ENCODE measurements at places on chromosomes 5 and 9.
A peak's percentile ranks its signal among the peaks of the same experiment; 100 is the strongest.

DNA sequence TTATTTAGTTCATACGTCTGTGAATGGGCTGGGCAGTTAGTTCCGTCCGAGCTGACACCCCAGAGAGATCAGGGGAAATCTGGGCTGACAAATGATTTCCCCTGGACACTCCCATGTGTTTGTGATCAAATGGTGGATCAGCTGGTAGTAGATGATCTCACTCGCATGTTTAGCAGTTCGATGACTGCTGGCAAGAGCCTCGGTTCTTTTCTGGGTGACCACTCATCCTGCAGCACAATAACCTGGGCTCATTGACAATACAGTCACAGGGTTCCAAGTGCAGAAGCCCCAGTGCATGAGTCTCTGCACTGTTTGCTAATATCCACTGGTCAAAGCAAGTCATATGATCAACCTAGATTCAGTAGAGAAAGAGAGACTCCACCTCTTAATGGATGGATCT is 155.9 kb downstream of the NR2F1-AS1 start:
- no peak for DNase-seq

GRCh38 chr5:65190328-65191053 is 291.2 kb downstream of the ADAMTS6 start:
- DNase-seq = no peak

GRCh38 chr5:5421149-5421960 is 1.1 kb upstream of the ICE1 start:
- DNase-seq = peak; percentile 2

GRCh38 chr5:177390363-177391300 is 6.4 kb downstream of the SLC34A1 start:
- peak; percentile 75 for DNase-seq

DNA sequence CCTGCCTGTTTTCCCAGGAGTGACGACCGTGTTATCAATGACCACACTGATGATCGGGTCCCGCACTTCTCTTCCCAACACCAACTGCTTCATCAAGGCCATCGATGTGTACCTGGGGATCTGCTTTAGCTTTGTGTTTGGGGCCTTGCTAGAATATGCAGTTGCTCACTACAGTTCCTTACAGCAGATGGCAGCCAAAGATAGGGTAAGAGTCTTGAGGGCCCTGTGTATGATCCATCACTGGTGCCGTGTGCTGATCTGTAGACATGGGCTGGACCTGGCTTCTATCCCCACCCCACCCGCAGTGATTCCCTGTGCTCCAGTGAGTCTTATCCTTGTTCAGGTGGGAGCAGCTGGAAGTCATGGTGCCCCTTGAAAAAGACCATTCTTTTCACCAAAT is 26.0 kb downstream of the GABRP start:
- no peak for DNase-seq

DNA sequence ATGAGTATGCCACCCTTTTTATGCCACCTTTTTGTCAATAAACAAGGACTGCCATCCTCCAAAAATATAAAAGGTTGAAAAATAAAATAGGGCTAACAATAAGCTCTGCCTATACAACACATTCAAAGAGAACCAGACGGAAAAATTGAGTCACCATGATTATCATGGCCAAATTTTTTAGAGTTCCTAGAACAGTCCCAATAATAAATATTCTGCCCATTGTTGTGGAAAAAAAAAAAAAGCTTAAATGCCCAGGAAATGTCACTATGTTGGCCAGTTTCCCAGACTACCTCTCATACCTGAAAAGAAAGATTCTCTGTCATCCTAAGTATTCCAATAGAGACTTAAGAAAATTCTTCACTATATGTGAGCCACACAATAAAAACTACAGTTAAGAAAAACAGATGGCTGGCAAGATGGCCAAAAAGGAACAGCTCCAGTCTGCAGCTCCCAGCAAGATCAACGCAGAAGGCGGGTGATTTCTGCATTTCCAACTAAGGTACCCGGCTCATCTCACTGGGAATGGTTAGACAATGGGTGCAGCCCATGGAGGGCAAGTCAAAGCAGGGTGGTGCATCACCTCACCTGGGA is 149.0 kb downstream of the TMEM161B start:
- DNase-seq = no peak

GRCh38 chr9:74413876-74414275 is 83.3 kb upstream of the RORB start:
- DNase-seq = no peak

- DNase-seq = no peak
These were observed 1082.5 kb upstream of the WWC1 start for GRCh38 chr5:167208911-167209310.

DNA sequence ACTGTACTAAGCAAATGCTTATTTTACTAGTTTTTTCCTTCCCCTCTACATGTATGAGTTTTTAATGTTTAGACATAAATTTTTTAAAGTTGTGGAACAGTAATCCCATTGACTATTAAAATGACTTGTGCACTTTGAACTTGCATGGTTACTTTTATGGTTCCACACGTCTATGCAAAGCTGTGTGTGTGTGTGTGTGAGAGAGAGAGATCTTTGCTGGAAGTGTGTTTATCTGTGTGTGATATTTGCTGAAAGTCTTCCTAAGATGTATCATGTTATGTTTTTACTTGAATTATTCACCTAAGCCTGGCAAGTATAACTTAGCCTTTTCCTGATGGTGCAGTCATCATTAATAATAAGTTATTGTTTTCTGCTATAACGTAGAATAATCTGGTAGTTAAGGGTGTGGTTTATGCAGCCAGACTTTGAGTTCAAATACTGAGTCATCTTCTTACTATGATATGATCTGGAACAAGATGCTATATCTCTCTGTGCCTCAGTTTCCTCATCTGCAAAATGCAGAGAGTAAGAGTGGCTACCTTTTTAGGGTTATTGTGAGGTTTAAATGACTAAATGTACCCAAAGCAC is 138.6 kb downstream of the SMARCA2 start:
- no peak for DNase-seq

DNA sequence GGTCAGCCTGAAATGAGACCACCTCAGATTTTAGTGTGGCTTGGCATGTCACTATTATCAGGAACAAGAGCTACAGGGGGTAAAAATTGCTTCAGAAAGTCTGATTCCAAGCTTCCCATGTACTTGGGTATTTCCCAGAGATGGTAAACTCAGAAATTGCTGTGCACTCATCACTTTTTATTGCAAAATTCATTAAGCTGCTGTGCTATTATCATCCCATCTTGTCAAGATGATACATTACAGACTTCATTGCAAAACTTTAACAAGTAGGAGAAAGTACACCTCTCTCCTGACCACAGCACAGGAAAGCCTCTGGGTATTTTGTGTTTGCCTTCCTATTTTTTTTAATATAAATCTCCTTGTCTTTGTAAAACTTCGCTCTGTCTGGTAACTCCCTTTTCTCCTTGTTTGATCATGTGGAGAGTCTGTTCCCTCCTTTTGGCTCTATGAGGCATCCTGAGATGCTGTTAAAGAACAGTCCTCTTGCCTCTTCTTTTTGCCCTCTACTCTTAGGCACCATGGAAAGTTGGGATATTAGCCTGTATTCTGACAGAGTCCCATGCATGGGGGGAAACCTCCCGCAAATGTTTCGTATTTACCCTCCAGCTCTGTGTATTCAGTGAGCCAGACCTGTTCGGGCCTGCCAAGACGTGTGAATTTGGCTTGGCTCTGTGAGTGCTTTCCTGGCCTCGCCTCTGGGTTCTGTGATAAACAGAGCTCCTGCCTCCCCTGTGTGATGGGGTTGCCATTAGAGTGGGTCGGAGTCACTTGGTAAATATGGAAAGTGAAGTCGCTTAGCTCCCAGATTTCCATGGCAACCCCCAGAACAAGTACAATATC is 260.7 kb downstream of the NR3C1 start:
- no peak for DNase-seq

DNA sequence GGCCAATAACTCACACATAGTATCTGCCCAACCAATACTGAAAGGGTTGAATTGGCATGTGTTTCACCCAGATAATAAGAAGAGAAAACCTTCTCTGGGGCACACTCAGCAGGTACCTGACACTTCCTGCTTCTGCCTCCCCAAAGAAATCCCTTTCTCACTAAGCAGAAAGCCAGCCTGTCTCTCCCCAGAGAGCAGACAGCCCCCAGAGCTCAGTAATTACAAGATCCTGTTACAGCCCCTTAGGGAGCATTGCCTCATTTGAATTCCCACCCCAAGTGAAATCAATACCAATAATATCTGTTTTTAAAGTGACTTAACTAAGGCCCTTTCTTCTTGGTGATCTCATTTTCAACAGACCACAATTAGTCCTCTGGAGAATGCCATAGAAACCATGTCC is 38.5 kb upstream of the FOXI1 start:
- no peak for DNase-seq

DNA sequence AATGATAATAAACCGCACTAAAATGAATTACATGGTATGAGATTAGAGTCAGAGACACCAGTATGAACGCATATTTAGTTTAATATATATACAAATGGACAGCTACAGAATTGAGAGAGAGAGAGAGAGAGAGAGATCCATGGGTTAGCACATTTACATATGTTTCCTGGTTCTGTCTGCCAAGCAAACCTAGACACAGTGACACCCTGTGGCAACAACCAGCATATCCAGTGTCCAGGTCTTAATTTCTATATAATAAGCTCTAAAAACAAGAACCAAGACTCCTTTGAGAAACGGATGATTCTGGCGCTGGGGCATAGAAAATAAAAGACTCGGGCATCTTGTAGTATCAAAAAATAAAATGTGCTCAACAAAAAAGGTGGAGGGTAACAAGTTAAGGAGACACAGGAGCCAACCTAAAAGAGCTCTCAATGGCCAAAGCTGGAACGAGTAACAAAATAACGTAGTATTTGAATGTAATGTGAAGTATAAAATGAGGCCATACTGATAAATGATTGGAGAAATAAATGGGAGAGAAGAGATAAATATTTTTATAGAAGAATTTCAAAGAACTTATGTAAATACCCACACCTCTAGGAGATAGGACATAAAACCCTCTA is 84.5 kb downstream of the RFX3 start:
- DNase-seq = peak; percentile 31

DNA sequence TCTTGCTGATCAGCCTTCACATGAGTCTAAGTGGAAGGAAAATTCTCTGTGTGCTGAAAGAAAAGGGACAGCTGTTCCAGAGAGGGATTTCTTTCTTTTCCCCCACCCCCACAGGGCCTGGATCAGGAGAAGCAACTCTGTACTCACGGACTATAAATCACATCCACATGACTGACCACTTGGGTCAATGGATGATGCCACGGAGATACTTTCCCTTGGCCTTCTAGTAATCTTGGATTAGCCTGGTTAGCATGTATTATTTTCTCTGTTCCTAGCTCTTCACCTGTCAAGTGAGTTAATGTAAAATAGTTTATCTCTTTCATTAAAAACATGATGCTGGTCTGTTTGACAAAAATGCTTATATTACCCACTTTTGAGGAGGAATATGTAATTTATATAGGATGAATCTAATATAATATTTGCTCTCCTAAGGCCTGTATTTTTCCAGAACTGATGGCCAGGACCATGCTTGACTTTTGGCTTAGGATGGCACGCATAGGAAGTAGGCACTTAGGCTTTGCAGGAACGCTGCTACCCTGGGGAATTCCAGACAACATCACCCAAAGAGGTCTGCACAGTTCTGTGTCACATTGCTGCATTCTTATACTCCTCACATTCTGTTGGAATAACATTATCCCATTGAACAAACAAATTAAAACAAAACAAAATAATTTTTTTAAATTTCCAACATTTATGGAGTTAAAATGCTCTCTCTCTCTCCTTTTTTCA is 892.1 kb downstream of the TLE1 start:
- no peak for DNase-seq

- DNase-seq = no peak
These were observed 123.5 kb downstream of the SLC24A2 start for GRCh38 chr9:19665146-19665863.

- no peak for DNase-seq
These were observed 108.1 kb downstream of the SEMA5A start for GRCh38 chr5:9437741-9438240.

- DNase-seq = no peak
These were observed 53.7 kb upstream of the ANKH start for GRCh38 chr5:14925326-14925725.

DNA sequence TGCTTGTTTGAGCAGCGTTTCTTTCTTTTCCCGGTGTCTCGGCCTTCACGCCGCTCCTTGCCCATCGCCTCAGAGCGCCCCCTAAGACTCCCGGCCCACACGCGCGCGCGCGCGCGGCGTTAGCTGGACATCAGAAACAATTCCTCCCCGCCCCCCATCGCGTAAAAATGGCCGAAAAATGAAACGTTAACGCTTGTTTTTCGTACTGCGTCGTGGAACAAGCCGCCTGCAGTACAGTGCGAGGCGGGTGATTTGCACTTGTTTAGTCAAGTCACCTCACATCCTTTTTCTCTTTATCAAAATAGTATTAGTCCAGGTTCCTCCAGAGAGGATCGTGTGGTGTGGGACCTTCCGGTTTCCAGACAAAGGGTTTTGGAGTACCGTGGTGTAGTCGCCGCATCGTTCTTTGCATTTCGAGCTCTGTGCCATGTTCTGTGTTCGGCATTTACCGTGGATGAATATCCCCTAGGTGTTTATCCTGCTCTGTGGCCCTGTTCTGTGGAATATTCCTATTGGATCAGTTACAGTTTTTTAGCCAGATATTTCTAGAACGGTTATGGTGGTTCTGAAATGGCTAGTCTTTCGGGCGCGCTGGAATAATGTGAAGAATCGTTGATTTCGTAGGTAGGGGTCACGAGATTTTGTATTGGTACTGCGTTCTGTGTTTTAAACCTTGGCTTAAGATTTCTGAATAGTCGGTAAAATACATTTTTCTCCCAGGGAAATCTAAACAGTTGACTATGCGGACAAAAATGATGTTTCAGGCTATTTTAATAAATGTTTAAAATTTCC is 1.0 kb downstream of the MATR3 start:
- DNase-seq = no peak

GRCh38 chr5:14339468-14339867 is 196.3 kb downstream of the TRIO start:
- no peak for DNase-seq

GRCh38 chr9:81879501-81879916 is 48.7 kb upstream of the SPATA31D4 start:
- no peak for DNase-seq

GRCh38 chr9:695252-695651 is 146.2 kb upstream of the DMRT1 start:
- DNase-seq = no peak

GRCh38 chr5:174945853-174946252 is 221.5 kb downstream of the MSX2 start:
- DNase-seq = no peak

GRCh38 chr5:106661866-106662265 is 1008.9 kb downstream of the EFNA5 start:
- no peak for DNase-seq

DNA sequence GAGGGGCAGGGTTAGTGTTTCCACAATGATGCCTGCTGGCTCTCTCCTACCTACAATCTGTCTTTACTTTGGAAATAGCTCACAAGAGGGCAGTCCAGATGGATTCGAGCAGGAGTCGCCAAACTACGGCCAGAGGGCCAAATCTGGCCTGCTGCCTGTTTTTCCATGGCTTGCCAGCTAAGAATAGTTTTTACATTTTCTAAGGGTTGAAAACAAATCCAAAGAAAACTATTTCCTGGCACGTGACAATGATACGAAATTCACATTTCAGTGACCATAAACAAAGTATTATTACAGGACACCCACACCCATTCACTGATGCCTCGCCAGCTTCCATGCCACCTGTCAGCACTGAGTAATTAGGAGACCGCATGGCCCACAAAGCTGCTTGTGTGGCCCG is 162.9 kb upstream of the WWC1 start:
- no peak for DNase-seq

GRCh38 chr5:95317085-95317484 is 32.2 kb upstream of the MCTP1 start:
- DNase-seq = no peak

GRCh38 chr9:131366761-131367401 is 27.0 kb upstream of the PRRC2B start:
- no peak for DNase-seq

Measured in stimulated activated CD4-positive, alpha-beta T cell treated with anti-CD3 and anti-CD28 coated beads, Interleukin-12 subunit alpha, Interleukin-12 subunit beta, amount 100 ng/mL, for 24 hours (primary cell).